Common myeloid progenitor, CD34-positive (primary cell): ENCODE measurements at places on chromosomes 6 and 20.

DNA sequence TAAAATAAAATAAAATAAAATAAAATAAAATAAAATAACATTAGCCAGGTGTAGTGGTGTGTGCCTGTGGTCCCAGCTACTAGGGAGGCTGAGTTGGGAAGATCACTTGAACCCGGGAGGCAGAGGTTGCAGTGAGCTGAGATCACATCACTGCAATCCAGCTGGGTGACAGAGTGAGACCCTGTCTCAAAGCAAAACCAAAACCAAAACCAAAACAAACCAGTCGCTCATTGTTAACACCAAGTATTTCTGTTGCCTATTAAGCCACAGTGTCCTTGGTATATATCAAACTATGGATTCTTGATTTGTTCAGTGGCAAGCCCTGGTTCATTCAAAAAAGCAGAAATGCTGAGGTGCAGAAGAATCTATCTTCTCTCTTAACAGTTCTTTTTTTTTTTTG, 65.7 kb downstream of the PYGB start:
- peak; percentile 17 for DNase-seq

DNA sequence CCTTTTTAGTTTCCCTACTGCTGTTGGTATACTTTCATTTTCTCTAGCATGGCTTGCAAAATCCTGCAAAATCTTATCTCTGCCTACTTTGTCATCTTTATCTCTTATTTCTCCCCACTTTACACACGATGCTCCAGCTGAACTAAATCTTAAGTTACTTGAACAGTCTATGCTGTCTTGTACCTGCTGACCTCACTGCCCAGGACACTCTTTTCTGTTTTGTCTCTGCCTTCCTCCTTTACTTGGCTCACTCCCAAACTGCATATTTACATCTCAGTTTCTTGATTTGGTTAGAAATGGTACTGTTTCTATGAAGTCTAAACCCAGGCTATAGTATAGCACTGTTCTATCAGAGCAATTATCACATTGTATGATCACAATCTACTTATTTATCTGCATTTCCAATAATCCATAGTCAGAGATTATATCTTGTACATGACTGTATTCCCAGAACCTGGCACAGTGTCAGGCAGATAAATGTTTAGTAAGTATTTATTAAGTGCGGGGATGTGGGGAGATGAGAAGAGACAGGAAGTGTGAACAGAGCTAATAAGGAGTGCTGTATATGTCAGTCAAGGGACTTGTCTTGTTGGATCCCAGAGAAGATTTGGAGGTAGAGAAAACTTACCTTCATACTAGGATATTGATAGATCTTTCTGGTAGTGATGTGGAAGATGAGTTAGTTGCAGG, 57.6 kb downstream of the ADGRG6 start:
- DNase-seq = peak; percentile 33

DNA sequence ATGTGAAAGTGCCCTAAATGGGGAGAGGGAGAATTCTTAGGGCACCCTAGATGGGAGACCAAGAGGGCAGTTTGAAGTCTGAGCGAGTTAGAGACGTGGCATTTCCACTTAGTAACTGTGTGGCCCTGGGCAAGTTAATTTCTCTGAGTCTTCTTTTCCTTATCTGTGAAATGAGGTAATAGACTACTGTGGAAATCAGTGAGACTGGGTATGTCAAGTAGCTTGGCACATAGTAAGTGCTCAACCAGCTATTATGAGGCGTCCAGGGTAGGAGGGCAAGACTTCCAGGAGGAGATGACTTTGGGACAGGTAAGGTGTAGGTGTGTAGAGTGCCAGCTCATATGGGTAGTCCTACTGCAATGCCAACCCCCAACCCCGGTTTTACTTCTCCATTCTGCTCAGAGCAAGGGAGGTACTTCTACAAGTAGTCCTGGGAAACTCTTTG, 770 bp downstream of the KIF3B start:
- DNase-seq = no peak

GRCh38 chr20:63520934-63521601, 503 bp downstream of the PPDPF start:
- DNase-seq = peak; percentile 52
